Smooth muscle cell of the brain vasculature (primary cell): ENCODE measurements at places on chromosomes 7 and 10.

DNA sequence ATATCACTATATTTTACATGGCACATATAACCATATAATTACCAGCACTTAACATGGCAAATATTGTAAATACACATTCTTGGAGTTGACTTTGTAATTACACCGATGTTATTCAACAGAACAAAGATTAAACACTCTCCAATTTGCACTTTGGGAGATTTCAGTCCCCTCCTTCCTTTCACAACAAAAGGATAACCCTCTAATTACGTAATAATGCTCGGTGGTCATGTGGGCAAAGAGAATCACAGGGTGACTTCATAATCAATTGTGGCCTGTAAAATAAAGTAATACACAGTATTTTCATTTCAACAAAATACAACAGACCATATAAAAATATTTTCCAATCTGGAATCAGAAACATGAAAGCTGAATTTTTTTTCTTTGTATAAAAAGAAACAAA, 73.2 kb downstream of the RHOBTB1 start:
- DNase-seq, result no peak

DNA sequence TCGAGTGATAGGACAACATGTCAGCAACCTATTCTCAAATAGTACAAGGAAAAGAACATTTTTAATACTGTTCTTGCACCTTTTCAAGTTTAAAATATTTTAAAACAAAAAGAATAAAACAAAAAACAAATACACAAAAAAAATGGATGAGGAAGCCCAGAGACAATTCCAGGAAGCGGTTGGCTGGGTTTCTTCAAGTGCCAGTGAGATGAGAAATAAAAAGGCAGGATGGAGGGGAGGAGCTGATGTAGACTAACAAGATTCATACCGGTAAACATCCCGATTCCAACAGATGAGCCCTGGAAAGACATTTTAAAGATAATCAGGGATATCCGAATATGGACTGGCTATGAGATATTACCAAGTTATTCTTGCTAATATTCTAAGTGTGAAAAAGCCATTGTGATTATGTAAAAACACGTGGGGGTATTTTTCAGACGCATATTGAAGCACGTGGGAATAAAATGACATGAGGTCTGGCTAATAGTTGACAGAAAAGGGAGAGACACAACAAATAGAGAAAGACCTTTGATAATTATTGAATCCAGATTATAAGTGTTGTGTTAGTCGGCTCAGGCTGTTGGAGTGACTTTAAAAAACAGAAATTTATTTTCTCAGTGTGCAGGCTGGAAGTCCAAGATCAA, 101.3 kb upstream of the LRRC4 start:
- DNase-seq, result no peak

DNA sequence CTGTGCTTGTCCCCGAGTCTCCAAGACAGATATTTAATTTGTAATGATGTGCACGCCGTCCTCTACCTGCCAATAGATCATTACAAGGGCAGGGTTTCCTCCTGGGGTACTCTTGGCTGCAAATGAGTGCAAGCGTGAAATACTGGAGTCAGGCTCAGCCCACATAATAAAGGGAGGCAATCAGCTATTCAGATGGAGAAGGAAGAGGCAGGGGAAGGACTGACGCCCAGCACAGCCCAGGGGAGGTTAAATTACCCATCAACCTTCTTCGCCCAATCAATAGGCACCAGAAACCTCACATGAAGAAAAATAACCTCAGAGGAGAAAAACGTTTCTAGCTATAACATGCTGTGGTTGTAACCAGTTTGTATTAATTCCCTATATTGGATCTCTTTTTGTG, 544.9 kb upstream of the ADARB2 start:
- no peak for DNase-seq

- peak; percentile 40 for DNase-seq
Measured at GRCh38 chr10:62437696-62438095, 63.5 kb downstream of the ZNF365 start.

- no peak for DNase-seq
Measured at GRCh38 chr7:23276947-23277346, 22.2 kb upstream of the MALSU1 start.

GRCh38 chr7:37031571-37032257, 307.4 kb upstream of the AOAH start:
- peak; percentile 97 for DNase-seq

- DNase-seq, result no peak
Measured at GRCh38 chr10:120996456-120997034, 145.4 kb downstream of the WDR11 start.

DNA sequence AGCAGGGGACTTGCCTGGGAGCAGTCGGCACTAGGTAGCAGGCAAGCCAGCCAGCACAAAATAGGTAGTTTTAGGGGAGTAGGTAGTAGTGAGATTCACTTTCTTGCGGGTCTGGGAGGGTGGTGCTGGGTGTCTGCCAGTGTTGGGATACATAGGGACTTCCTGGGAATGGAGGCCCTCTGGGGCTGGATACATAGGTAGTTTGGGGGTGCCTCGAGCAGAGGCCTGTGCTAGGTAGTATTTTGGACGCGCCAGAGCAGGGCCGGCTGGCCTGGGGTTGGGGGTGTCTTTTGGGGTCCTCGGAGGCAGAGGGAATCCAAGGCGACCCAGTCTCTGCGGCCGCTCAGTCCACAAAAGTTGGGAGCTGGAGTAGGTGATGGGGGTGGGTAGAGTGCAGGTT, 2.0 kb upstream of the HOXA3 start:
- DNase-seq, result no peak

DNA sequence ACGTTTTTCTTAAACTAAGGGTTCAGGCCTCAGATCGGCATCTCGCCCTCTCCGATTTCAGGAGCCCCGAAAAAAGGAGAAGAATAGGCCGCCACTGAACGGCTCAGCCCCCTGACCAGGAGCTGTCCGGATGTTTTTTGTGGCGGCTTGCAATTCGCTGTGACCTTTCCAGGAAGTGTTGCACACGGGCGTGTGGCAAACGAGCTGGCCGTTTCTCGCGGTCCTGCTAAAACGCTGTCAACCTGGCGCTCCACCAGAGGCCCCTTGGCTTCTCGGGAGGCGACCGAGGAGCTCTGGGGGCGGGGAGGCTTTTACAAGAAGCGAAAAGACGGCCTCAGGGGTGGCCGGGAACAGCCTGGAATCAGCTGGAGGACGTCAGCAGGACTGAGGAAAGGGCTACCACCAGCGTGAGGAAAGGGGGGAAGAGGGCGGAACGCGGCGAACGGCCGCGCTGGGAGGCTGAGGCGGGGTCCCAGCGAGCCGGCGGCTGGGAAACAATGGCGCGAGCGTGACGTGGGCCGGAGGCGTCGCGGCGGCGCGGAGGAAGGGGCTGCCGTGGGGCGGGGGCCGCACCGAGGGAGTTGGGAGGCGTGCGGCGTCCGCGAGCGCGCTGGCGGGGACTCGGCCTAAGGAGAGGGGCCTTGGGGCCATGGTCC, 493 bp downstream of the NT5C2 start:
- DNase-seq, result no peak
